Brain pericyte (primary cell): ENCODE measurements at places on chromosomes 1 and 21.

DNA sequence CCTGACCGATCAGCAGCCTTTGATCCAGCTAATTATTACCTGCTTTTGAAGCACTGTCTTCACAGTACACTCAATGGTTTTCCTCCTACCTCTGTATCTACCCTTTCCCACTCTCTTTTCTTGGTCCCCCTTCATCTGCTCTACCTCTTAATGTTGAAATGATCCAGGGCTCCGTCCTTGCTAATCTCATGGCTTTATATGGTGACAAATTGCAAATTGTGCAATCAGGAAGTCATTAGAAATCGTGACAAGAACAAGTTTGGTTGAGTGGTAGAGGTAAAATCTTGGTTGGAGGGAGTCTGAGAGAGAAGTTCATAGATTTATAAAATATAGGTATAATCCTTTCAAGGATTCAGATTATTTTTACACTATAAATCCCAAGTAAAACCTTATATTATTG lies 9.6 kb upstream of the CYB5R1 start:
- DNase-seq = no peak

GRCh38 chr1:211939876-211940468 lies 95.4 kb downstream of the INTS7 start:
- DNase-seq = no peak

DNA sequence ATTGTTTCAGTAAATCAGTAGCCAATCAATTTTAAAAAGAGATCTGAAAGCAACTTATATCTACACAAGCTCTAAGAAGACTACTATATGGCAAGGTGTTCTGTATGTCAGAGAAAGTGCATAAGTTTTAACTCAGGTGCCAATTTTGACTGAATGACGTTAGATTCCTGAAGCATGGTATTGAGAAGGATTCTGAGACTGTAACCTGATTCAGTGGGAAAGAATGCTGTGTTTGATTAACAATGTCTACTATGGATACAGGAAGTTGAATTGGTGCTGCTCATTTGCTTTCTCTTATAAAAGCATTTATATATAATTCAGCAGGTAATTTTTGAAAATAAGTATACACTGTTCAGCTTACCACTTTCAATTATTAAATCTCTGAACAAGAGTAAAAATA lies 156.3 kb downstream of the PAPPA2 start:
- DNase-seq = no peak

DNA sequence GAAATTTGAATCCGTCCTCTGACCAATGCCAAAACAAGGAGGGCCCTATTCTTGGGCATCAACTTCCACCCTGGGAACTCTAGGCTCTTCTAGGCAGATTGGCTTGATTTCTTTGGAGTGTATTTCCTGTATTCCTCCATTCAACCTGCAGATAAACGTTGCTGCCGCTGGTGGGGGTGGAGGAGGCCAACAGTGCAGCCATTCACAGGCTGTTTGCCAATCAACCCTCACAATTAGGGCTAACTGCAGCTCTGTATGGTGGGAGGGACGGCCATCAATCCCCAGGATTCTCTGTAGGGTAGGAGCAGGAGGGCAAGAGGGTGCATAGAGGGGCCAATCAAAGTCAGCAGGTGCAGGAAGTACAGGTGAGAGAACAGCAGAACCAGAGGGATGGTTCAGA lies 273.1 kb upstream of the PROX1 start:
- no peak for DNase-seq

- DNase-seq = no peak
These were observed 138.2 kb downstream of the COL24A1 start for GRCh38 chr1:86018283-86018923.

- DNase-seq = no peak
These were observed 64.9 kb upstream of the FCGR2A start for GRCh38 chr1:161440312-161440894.

GRCh38 chr1:235206533-235207208 lies 45.6 kb upstream of the RBM34 start:
- no peak for DNase-seq

GRCh38 chr1:74586253-74586897 lies 74.0 kb upstream of the LRRC53 start:
- no peak for DNase-seq

- no peak for DNase-seq
These were observed 36.2 kb upstream of the LRIG2 start for GRCh38 chr1:113036639-113037321.

DNA sequence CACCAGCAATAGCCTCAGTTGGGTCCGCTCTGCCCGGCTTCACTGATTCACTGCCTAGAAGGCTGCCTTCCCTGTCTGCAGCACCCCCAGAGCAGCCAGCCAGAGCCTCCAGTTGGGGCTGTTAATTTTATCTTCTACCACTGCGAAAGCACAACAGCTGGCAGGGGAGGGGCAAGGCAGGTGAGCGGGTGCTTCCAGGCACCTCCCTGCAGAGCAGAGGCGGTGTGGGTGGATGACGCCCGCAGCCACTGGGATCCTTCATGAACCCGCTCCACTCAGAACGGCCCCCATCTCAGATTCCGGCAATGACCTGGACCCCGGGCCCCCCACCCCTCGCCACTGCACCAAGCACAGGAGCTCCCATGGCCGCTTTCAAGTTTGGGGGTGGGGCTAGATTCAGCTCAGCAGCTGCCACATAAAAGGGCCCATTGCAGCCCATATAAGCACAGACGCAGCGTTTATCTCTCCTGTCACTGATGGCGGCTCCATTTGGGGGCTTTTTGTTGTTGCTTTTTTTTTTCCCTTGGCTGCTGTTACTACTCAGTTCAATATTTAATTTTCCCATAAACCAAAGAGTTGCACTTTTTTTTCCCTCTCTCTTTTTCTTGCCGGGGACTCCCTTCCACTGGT lies 128.0 kb upstream of the KLHDC7A start:
- no peak for DNase-seq

DNA sequence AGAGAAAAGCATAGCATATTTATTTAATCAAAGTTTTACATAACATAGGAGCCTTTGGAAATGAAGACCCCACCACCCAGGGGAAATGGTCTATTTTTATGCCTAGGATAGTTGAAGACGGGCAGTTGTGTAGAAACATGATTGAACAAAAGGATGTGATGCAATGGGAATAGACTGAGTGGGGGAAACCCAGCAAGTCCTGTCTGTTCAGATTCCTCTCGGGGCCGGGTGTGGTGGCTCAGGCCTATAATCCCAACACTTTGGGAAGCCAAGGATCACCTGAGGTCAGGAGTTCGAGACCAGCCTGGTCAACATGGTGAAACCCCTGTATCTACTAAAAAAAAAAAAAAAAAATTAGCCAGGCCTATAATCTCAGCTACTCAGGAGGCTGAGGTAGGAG lies 298.3 kb downstream of the MATN1 start:
- no peak for DNase-seq

- DNase-seq = no peak
These were observed 21.1 kb downstream of the PYHIN1 start for GRCh38 chr1:158952416-158952815.

DNA sequence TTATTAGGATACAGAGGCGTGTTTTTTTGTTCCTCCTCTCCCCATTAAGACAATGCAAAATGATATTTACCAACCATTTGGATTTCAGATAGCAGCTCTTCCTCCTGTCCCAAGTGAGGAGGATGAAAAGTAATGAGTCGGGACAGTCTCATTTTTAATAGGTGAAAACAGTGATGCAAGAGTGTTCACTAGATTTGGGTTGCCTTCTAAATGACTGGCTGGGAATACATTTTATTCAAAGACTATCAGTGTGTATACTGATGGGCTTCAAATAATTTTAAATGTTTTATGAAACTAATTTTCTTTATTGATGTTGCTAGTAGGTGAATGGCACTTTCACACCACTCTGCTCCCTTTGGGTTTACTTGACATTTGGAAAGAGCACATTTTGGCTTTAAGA lies 2.1 kb downstream of the RCOR3 start:
- no peak for DNase-seq

GRCh38 chr1:35298464-35298863 lies 30.0 kb downstream of the ZMYM4 start:
- DNase-seq = no peak

- DNase-seq = no peak
These were observed at the start of gene CTSS for GRCh38 chr1:150765296-150765976. CTSS (minus strand) TSS chr1:150765778; CDS start chr1:150764763, 1,015 bp downstream.

- peak; percentile 37 for DNase-seq
These were observed 39.2 kb downstream of the EIF2B3 start for GRCh38 chr1:44947063-44947773.

DNA sequence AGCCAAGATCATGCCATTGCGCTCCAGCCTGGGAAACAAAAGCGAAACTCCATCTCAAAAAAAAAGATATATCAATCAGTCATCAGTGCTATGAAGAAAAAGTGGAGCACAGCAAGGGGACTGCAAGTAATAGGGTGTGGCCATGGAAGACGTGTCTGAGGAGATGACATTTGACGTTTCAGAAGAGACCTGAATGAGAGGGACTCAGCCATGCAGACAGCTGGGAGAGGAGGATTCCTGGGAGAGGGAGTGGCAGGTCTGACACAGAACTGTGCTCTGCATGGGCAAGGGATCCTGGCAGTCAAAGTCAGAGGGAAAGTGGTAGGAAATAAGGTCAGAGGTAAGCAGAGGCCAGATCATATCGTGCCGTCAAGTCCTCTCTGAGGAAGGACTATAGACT lies 3.3 kb downstream of the LAX1 start:
- DNase-seq = no peak

GRCh38 chr1:208347191-208347590 lies 103.0 kb upstream of the PLXNA2 start:
- no peak for DNase-seq

GRCh38 chr1:43293896-43294760 lies 6.7 kb upstream of the TIE1 start:
- DNase-seq = no peak

DNA sequence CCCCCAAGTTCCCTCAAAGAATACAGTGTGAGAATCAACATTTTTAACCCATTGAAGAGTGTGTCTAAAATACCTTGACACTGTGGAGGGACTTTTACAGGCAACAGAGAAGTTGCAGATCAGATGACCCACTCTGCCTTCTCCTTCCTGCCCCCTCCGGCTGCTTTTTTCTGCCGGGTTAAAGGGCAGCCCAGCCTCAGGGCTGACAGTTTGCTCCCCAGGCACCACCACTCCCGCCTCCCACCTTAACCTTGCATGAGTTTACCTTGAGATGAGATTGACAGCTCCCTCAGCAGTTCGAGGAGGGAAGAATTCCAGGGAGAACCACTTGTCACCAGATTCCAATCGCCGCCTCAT lies 3.2 kb downstream of the MTHFR start:
- DNase-seq = no peak

GRCh38 chr1:9439074-9439761 lies 100.0 kb upstream of the SLC25A33 start:
- DNase-seq = no peak

DNA sequence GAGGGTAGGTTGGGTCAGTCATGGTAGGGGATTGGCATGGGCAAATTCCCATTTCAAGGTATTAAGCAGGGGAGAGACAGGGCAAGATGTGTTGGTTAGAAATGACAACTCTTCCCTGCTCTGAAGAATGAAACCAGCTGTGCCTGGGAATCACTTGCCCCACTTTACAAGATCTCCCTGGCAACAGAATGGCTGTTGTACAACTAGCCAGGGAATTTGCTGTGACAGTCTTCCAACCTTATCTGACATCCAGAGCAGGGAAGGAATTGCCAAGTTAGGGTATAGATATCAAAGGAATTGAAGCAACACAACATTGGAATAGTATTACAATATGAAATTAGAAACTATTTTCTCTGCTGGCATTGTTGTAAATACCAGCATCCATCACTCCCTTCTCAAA lies 154.7 kb downstream of the CACNA1E start:
- no peak for DNase-seq

DNA sequence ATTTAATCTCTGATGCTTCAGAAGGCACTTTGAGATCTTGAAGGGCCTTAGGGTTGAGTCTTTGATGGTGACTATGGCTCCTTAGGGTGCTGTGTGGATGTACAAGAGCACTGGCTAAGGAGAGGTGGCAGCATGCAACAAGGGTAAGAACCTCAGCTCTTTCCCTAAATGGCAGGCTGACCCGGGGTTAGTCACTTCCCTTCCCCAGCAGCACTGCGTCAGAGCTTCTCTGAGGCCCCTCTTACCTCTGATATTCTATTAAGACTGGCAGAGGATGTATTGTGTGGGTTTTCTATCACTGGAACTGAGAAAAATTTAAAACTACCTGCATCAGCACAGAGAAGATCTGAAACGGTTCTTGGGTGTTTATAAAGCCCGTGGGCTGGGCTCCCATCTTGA lies 11.8 kb downstream of the C1orf116 start:
- DNase-seq = no peak

DNA sequence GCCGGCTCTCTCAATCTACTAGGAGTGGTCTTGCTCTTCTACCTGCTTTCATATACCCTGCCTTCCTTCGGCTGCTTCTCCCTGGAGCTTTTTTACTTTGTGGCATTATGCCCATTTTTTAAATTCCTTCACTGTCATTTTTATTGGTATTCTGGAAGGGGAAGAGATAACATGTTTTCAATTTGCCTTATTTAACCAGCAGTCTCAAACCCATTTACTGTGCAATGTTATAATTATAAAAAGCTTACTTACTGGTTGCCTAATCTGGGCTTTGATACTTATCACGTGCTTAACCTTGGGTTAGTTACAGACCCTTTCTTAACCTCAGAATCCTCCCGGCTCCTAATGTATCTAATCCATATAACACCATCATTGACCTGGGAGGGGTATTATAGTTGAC lies 128.1 kb downstream of the SIPA1L2 start:
- DNase-seq = no peak

- no peak for DNase-seq
These were observed 111.3 kb downstream of the GLIS1 start for GRCh38 chr1:53627666-53628065.

DNA sequence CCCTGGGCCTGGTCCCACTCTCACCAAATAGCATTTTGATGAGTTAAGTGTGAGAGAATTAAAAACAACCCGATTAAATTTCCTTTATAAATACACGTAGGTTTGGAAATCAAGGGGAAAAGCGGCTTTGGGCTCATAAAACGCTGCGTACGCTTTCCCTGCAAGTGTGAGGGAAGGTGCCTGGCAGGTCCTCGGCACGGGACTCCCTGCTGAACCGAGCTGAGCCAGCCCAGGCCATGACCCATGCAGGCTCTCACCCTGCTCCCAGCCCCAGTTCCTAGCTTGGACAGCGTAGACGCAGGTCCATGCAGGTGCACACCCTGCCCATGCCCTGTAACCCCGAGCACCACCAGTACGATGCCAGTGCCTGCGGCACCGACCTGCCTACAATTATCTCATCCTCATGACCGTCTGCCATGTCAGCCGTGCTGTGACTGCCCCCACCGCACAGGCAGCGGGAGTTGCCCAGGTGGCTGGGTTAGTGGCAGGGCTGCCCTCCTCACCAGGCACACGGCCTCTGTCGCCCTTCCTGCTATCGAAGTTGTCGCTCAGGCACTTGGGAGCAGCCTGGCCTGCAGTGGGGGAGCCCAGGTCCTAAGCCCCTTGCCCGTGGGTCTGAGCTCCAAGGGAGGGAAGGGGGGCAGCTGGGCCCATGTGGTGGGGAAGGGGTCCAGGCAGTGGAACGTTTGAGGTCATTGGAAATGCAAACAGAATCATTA lies 41.0 kb upstream of the ACTRT2 start:
- no peak for DNase-seq

DNA sequence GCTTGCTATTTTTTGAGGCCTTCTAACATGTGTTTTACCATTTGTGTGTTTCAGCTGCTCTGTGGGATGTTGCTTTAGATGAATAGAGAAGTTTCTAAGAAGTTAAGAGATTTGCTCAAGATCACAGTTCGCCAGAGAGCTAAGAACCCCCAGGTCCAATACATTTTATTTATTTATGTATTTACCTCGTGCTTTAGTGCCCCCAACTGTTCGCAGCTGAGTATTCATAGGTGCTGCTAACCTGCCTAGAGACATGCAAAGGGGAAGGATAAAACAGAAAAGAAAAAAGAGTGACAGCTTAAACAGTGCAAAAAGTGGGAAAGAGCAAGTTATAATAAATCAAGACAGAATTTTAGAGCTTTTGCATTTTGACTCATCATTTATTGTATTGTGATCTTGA lies 31.1 kb downstream of the NFYC start:
- no peak for DNase-seq
